Stimulated activated CD8-positive, alpha-beta memory T cell treated with anti-CD3 and anti-CD28 coated beads, Interleukin-2, amount 100 ng/mL, for 1 hour (primary cell): ENCODE measurements at places on chromosomes 11 and 22.

DNA sequence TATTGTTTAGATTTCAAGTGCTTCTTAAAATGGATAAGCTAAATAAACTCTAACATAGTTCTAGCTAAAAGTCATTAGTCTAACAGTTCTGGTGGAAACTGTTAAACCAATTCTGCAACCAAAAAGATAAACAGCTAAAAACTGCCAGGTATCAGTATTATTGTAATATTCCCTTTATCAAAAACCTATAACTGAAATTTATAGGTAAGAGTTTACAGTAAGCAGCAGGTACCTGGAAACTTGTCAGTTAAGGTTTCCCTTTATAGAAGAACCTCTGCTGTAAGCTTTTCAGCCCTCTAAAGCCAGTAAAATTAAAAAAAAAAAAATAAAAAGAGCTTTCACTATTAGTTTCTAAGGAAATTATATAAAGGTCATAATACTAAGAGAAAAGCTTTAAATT lies 61.0 kb downstream of the LIF start:
- no peak for DNase-seq

DNA sequence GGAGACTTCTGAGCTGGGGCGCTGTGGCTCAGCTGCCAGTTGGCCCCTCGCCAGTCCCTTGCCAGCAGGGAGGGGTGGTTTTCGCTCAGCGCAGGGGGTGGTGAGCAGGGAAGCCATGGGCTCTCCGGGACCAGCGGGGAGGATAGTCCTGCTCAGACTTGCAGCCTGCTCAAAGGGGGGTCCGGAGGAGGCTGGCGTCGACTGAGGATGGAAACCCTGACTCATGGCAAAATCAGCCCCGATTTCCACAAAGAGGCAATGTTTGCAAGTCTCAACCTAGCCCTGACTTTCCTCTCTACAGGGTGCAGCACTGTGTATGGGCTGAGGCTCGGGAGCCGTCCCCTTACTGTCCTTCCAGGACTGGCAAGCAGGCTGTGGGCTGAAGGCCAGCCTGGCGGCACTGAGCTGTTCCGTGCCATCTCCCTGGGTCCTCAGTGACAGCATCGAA lies 35.1 kb downstream of the FBLN1 start:
- DNase-seq: no peak

DNA sequence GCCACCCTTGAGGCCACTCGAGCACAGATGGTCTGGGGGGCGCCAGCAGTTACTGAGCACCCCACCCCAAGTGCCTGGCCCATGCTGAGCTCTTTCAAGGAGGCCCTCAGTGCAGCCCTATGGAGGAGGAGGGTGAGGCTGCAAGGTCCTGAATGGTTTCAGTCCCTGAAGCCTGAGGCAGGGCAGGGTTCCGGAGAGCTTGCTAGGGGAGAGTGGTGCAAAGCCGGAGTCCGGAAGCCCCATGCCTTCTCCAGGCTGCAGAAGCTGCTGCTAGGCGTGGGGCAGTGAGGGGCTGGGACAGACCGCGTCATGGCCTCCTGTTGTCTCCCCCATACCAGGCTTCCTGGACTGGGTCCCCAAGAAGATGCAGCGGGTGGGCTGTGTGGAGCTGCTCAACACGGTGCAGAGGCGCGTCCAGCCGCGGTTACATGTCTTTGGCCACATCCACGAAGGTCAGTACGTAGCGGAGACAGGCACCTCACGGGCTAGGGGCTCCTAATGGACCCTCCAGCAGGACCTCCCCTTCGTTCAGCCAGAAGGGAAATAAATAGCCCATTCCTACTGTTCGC lies 90.6 kb downstream of the MPPED1 start:
- DNase-seq: no peak

- DNase-seq: no peak
These were observed 37.1 kb downstream of the ZNF202 start for GRCh38 chr11:123704341-123704740.

GRCh38 chr22:39490966-39491680 lies 11.0 kb upstream of the MIEF1 start:
- DNase-seq: no peak

GRCh38 chr22:29200901-29201300 lies 4.8 kb upstream of the EMID1 start:
- DNase-seq: no peak

- no peak for DNase-seq
These were observed 291.5 kb downstream of the SWAP70 start for GRCh38 chr11:9955391-9955790.
